ENCODE measurements at places on chromosomes 4 and X.
A peak's percentile ranks its signal among the peaks of the same experiment; 100 is the strongest.

DNA sequence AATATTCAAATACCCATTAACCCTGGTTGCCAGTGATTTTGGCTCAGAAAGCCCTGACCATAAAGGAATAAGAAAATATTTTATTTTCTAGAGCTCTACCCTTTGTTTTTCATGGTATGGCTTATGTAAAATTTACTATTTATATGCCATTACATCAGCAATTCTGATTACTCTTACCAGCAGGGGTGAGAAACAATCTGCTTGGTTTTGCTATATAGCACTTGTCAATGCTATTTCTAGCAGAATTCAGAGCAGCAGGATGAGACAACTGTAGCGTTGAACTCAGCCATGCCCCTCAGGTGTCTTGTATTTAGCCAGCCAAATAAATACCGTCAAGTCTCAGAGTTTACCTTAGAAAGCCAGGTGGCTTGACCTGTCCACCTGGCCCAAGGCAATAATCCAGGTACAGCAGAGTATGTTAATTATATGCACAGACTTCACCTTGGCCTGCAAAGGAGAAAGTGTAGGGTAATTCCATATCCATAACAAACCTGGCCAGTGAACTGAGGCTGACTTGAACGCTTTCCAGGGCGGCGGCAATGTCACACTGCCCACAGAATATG, 1303.5 kb downstream of the RAPGEF2 start:
- DNase-seq, result no peak

DNA sequence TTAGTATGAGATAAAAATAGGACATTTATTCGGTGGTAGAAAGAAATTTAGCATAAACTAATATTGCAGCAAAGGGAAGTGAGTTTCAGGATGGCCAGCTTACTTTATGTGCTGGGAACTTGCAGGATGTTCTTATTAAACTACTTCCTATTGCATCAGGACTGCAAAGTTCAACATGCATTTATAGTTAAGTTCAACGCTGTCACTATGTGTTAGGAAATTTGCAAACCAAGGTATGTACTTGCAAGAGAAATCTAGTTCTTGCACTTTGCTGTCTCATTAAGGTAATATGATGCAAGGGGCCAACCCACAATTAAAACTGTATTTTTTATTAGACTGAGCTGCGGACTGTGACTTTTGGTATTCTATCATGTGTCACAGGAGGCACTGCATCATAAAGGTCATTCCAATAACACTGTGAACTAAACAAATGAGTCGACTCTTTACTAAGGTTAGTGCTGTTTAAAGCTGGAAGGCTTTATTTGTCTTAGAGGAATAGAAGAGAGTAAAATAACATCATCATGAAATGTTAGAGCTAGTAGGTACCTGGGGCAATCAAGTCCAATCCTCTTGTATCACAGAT, 1525.7 kb upstream of the TENM3 start:
- DNase-seq, result no peak

- peak; percentile 75 for DNase-seq
Observed at GRCh38 chr4:186029571-186030398, 39.2 kb upstream of the TLR3 start.

DNA sequence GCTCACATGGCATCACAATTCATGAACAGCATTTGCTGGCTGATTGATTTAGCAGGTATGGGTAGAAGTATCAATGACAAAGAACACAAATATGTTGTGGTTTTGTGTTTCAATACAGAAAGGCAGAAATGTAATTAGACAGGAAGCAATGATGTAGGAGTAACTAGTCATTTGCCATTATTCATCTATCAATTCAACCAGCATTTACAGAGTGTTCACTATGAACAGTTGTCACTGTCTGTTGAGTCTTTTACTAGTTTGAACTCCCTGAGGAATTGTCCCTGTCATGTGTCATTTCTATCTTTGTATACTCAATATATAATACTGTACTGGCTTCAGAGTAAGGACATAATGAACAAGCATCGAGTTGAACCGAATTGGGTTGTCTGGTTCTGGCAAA, 51.5 kb upstream of the ARHGAP24 start:
- no peak for DNase-seq

Measured in muscle of back (tissue), 13 donors.